ENCODE measurements at places on chromosomes 6 and 20. TPM values are rescaled to one million over a fixed set of nuclear protein-coding genes. Genes with fewer than 3 reads are reported as not detected.

DNA sequence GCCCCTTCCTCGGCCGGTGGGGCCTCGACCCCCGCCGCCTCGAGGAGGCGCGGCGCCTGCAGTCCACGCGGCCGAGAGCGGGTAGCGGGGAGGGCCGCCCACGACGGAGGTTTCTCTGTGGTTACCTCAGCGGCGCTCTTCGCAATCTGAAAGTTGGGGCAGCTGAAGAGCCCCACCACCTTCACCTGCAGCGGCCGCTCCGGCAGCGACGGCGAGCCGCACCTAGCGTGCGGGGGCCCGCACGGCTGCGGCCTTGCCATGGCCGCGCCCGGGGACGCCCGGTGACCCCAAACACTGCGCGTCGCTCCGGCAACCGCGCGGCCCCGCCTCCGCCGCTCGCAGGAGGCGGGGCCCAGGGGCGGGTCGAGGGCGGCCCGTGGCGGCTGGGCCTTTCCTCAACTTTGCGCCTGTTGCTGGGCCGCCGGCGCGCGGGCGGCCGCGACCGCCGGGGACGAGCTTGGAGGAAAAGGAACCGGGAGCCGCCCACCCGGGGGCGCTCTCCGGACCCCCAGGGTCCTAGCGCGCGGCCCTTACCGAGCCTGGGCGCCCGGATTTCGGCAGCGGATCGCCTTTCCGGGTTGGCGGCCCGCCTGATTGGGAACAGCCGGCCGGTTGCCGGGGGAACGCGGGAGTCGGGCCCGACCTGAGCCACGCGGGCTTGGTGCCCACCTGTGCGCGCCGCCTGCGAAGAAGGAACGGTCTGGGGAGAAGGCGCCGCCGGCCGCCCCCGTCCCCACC, at the start of the genes PPIL6 and SMPD2:
Gene PPIL6 (minus strand): TSS at position 298 of the 738 bp plus-strand sequence. CDS start 38 bp downstream, at position 260.
Gene SMPD2 (plus strand): TSS at position 394 of the 738 bp plus-strand sequence. CDS start 398 bp downstream, outside the sequence.
- peak; percentile 94 for DNase-seq

ZKSCAN8 gene
- polyA plus RNA-seq = 24.9 TPM

DNA sequence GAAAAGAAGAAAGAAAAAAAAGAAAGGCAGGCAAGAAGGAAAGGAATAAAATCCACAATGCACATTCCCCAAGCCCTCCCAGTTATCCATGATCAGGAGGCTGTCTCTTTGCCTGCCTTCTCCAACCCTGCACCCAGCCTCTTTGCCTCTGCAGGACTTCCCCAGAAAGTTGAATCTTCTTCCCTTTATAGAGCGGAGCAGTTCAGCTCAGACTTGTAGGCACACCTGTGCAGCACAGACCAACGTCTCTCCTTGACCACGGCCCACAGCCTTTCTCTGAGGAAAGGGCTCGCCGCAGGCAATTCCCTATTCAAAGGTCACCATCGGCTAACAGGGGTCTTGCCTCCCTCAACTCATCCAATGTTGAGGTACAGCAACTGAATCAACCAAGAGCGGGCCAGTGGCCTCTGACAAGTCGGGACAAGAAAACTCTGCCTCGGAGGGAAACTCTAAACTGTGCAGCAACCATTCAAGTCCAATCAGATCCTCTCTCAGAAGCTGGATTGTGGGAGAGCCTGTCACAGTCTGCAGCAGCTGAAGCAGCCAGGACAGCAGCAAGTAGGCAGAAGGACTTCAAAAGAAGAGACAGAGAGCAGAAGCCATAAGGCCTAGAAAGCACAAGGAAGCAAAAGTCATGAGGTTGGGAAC, 529.2 kb upstream of the JARID2 start:
- no peak for DNase-seq

MRAP2 gene
- not detected for polyA plus RNA-seq
